AG08396 (cell line): ENCODE measurements at places on chromosomes 11 and 22.

GRCh38 chr11:33622186-33622585, 78.4 kb downstream of the C11orf91 start:
- peak; percentile 22 for DNase-seq

DNA sequence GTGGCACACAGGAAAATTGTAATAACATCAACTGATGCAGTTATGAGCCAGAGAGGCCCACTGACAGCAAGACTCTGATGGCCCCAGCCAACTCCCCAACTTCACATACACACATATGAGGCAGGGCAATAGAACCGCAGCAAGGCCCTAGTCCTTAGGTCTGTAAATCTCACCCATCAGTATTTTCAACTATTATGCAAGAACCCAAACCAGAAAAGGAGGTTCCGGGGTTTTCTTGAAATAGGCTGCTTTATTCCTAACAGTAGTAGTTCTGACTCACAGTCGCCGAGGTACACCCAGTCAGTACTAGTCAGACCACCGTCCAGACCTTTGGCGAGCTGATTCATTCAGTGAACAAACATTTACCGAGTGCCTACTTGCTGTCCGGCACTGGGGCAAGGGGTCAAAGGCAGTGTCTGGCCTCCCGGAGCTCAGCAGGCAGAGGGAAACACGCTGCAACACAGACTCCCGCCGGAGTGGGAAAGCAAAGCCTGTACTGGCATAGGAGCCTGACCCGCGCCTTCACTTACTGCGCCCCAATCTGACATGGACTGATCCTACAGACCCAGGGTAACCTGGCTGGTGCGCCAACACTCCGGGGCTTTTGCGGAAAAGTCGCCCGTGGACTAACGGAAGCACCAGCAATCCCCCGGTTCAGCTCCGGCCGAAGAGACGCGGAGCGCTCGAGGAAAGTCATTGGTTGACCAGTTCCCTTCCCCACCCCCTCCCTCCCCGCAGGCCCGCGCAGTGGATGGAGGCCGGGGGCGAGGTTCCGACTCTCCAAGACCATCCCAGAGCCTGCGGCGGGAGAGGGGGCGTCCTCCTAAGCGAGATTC, 1.3 kb downstream of the PLEKHA7 start:
- peak; percentile 42 for DNase-seq

GRCh38 chr11:126808296-126808695, 192.3 kb downstream of the KIRREL3 start:
- DNase-seq, result no peak

DNA sequence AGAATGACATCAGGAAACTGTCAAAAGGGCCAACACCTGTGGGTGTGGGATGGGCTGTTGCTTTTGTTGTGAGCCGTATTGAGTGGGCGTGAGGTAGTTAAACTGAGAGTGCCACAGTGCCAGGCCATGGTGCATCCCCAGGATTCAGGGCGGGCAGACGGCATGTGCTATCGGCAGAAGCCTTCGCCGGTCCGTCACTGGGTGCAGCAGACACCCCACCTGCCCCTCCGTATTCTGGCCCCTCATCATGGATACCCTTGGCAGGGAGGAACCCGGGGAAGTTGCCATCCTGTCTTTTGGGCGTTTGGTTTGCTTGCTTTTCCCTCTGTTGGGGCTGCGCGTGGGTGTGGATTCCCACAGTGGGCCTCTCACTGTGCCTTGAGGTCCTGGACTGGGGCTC, 27.5 kb downstream of the ST14 start:
- no peak for DNase-seq

- no peak for DNase-seq
Measured at GRCh38 chr11:96260532-96260931, 82.5 kb downstream of the MAML2 start.

DNA sequence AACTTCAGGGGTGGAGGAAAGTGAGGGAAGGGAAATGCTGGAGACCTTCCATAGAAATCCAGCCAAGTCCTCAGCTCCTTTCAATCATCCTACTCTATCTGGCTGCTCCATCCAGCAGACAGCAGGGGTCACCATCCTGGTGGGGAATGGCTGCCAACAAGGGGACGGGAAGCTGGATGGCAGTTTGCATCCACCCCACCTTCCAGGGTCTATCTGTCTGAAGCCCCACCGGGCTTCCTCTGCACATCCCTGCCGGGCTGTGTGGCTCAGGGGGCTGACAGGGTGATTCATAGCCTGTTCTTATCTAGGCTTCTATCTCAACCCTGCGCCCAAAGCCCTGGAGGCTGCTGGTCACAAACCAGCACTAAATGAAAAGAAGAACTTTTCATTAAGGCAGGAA, 1.1 kb downstream of the SYTL2 start:
- DNase-seq, result no peak

DNA sequence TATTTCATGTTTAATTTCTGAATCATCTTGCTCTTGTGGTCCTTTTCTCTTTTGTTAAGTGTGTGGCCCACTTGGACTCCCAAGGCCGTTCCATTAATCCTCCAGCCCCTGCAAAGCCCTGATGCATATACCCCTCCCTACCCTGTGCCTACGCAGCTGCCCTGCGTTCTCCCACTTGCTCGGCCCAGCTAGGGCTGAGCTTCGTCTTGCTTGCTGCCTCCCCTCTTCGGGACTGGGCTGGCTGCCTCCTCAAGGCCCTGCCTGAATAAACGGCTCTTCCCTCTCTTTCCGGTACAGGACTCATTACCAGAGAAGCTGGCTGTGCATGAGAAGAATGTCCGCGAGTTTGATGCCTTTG, 28.5 kb downstream of the ARHGAP1 start:
- DNase-seq, result no peak

DNA sequence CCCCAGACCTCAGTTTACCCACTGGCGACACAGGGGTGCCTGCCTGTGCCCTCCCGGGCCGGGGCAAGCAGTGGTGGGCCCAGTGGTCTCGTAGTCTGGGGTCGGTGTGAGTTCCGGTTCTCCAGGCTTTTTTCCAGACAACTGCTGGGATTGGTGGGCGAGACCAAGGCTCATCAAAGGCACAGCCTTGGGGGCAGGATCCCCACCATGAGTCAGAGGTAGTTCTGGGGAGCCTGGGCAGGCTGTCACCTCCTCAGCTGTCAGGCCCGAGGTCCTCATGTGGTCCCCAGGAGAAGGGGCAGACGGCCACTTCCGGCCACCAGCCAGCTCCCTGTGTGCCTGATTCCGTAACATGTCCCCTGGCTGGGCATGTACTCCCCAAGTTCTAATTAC, 827 bp upstream of the MUC2 start:
- no peak for DNase-seq

DNA sequence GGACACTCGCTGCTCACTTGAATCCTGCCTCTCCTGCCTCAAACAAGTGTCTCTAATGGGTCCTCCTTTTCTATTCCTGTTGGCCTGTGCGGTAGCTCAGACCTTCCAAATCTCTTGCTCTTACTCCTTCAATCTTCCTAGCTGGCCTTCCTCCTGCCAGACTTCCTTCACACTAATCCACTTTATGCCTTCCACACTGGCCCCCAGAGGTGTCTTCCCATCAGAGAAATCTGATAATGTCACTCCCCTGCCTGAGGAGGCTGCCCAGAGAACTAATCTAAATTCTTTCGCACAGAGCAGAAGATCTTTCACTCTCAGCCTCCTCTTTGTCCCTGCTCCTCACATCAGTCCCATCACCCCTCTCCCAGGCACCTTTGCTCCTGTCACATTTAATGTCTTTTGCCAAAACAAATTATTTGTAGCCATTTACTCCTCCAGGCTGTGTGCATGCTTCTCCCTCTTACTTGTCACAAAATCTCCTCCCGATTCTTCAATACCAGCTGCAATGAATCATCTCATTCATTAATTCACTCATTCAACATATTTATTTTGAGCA, 175.7 kb downstream of the MAML2 start:
- DNase-seq, result no peak

- no peak for DNase-seq
Measured at GRCh38 chr11:35826949-35827348, 116.9 kb upstream of the LDLRAD3 start.

GRCh38 chr11:121723246-121723741, 270.5 kb upstream of the SORL1-AS1 start:
- no peak for DNase-seq

- no peak for DNase-seq
Measured at GRCh38 chr11:121839781-121840180, 276.2 kb downstream of the BLID start.

- no peak for DNase-seq
Measured at GRCh38 chr11:71300187-71300586, 47.8 kb upstream of the SHANK2 start.

- DNase-seq, result peak; percentile 43
Measured at GRCh38 chr11:23540101-23540561, 679.9 kb upstream of the CCDC179 start.

DNA sequence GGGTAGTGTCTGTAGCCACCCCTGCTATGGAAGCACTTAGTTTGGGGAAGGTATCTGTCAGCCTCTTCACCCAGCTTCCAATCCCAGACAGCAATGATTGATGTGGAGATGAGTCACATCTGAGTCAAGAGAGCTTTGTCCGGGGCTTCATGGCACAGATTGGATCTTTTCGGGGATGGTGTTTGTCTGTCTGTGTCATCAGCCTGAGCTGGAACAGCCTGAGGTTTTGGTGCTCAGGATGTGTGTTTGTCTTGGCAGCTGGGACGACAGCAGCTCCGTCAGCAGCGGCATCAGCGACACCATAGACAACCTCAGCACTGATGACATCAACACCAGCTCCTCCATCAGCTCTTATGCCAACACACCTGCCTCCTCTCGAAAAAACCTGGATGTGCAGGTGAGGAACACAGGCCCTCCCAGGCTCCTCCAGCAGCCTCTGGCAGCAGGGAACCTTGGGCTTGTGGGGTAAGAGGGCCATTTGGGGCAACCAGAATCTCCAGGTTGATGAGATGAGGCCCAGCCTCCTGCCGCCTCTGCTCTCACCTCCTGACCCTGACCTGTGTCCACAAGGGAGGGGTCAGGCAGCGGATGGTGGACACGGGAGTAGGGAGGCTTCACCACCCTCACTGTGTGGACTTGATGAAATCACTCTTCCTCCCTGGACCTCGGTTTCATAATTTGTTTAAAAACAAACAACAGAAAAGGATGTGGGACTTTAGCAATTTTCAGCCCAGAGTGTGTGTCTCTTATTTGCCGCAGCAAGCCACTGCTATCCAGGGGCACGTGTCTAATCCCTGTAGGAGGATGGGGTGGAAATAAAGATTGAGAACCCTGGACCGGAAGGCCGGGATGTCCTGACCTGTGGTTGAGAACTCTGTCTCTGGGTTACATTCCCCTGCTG, 124.3 kb downstream of the DBX1 start:
- peak; percentile 71 for DNase-seq

DNA sequence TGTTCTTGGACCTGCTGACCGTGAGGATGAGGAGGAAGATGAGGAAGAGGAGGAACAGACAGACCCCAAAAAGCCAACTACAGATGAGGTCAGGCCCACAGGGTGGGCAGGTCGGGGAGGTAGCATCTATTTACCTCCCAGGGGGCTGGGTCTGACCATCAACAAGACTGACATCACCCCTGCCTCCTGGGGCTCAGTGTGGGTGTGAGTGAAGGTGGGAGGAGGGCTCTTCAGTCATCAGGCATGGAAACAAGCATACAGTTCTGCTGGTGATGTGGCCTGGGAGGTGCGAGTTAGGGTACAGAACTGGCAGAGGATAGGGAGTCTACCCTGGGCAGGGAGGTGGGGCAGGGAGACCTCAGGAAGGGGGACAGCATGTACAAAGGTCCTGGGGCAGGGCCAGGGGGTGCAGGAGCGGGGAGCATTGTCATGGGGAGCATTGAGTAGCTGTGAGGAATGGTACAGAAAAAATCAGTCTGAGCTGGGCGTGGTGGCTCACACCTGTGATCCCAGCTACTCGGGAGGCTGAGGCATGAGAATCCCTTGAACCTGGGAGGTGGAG, 8.9 kb downstream of the PLCB3 start:
- no peak for DNase-seq

GRCh38 chr11:30861064-30861463, 274.9 kb upstream of the MPPED2 start:
- DNase-seq, result no peak

GRCh38 chr11:6602096-6602940, 1.1 kb downstream of the RRP8 start:
- no peak for DNase-seq

DNA sequence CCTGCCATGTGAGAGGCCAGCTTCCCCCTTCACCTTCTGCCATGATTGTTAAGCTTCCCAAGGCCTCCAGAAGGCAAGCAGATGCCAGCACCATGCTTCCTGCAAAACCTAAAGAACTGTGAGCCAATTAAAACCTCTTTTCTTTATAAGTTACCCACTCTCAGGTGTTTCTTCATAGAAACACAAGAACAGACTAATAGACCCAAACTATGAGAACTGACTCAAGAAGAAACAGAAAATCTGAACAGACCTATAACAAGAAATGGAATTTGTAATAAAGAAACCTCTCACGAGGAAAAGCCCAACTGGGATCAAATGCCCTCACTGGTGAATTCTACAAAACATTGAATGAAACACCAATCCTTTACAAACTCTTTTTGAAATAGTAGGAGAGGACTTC, 12.0 kb downstream of the NPAT start:
- DNase-seq, result no peak

- no peak for DNase-seq
Measured at GRCh38 chr11:119673759-119674336, 55.2 kb downstream of the NECTIN1 start.
